Astrocyte of the hippocampus (primary cell): ENCODE measurements at places on chromosomes 1 and 21.

DNA sequence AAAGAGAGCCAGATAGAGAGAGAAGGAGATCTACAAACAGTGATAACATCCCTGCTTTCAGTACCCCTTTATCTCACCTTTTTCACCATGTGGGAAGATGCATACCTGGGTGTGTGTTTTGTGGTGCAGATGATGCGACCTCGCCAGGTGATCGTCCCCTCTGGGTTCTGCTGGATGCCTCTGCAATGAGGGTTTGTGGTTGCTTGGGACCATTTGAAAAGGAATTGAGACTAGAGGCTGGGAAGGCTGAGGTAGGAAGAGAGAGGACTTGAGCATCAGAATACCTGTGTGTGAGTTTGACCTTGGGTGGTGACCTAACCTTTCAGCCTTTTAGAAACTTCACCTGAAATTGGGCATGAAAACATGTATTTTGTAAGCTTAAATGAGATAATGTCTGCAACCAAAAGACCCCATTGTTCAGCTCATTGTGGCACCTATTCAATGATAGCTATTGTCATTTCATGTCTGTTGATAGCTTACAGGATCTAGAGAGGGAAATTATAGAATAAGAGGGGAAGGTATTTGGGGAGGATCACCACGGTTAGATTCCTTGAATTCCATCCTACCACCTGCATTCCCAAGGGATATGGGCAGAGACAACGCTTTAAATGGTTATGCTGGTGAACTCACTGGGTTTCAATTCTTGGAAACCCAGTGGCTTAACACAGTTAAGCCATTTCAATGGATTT is 125.7 kb downstream of the IGSF21 start:
- DNase-seq: no peak

DNA sequence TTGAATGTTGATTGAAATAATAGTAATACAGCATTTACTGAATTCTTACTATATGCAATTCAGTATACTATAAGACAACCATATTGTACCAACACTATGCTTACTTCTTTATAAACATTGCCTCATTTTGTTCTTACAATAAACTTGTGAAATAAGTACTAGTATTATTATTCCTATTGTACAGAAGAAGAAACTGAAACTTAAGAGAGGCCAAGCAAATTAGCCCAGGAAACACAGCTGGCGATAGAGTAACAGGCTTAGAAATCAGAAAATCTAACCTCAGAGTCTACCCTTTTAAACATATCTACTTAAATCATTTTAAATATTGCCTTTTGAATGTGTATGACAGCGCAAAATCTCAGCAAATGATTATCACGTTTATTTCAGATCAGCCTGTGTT is 41.7 kb downstream of the FASLG start:
- DNase-seq: no peak

GRCh38 chr1:46458190-46458589 is 31.4 kb upstream of the DMBX1 start:
- no peak for DNase-seq

DNA sequence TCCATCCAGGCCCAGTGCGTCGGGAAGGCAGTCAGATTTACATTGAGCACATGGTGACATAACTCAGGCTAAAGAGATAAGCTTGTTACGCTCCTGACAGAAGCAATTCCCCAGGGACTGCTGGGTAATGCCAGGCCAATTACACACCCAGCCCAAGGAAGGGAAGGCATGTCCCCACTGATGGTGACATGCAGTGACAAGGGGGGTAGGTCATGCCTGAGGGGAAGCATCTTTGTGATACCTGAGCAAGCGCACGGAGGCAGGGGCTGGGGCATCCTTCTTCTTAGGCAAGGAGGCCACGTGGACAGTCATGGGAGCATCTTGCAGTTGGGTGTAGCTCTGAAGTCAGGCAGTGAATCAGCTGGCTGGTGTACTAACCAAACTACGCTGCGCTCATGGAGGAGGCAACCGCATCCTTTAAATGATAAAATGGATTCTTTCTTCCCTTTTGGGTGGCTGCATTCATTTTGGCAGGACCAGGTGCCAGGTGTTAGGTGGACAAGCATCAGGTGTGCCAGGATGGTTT is 39.6 kb upstream of the GRIK3 start:
- DNase-seq: no peak

DNA sequence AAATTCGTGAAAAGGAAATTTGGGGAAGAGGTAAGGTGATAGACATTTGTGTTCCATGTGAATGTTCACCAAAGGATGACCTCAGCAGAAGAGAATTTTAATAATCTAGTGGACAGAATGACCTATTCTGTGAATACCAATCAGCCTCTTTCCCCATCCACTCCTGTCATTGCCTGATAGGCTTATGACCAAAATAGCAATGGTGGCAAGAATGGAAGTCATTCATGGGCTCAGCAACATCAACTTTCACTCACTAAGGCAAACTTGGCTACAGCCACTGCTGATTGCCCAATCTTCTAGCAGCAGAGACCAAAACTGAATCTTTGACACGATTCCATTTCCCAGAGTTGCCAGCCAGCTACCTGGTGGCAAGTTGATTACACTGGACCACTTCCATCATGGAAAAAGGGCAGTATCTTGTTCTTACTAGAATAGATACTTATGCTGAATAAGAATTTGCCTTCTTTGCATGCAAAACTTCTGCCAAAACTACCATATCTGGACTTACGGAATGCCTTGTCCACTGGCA is 348.7 kb upstream of the PBX1 start:
- DNase-seq: no peak

DNA sequence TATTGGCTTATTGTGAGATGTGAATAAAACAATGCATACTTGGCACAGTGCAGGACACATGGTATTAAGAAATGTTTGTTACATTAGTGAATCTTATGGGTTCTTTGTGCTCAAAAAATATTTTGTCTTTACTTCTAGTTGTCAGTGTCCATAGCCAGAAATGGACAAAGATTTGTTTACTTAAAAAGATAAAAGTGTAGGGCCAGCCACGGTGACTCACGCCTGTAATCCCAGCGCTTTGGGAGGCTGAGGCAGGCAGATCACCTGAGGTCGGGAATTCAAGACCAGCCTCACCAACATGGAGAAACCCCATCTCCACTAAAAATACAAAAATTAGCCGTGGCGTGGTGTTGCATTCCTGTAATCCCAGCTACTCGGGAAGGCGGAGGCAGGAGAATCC is 654.6 kb upstream of the NEGR1 start:
- DNase-seq: no peak

GRCh38 chr1:61244114-61244513 is 161.8 kb downstream of the NFIA start:
- DNase-seq: peak; percentile 92

GRCh38 chr21:42853621-42854020 is 25.7 kb downstream of the WDR4 start:
- DNase-seq: no peak

DNA sequence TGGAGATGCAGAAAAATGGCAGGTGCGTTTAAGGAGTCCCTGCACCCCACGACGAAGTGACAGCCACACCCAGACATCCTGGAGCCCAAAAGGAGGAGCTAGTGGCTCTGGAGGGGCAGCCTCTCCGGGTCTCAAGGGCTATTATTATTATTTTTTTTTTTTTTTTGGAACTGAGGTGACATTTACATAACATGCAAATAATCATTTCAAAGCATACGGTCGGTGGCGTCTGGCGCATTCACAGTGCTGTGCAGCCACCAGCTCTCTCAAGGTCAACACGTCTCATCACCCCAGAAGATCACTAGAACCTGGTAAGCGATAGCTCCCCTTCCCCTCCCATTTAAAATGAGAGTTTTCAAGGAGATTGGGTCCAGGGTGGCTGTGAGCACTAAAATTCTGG is 67.5 kb upstream of the PDE9A start:
- DNase-seq: no peak

DNA sequence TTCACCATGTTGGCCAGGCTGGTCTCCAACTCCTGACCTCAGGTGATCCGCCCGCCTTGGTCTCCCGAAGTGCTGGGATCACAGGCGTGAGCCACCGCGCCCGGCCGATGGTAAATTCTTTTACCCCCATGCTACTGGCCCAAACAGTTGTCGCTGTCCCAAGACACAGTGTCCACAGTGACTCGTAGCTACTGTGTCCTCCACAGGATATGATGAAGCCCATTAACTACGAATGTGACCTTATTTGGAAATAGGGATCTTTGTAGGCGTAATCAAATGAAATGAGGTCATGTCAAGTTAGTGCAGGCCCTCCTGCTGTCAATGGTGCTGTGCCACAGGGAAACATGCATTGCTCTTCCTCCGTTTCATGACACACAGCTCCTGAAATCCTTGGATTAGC is 8.5 kb downstream of the FNDC10 start:
- DNase-seq: no peak

GRCh38 chr21:43370091-43370658 is 56.8 kb downstream of the SIK1 start:
- peak; percentile 47 for DNase-seq

DNA sequence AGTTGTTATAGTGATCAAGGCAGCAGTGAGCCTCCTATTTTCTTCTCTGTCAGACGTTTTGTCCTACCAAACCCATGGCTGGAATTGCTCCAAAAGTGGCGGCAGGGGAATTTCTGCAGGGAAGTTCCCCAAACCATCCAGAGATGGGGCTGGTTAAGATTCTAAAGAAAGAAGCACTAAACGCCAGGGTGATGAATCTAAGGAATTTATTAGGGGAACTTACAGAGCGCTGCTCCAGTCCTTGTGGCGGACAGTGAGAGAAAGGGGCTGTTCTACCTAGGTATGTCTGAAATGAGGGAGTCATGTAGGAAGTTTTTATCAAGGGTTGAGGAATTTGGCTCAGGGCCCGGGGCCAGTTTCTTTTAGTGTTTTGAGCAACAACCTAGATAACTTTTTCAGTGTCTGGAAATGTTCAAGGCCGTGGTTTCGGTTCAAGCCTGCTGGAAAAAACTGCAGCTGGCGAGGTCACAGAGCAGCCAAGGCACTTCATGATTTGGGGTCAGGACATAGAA is 222.4 kb upstream of the B3GALT2 start:
- peak; percentile 96 for DNase-seq

- DNase-seq: no peak
Observed at GRCh38 chr1:215672482-215672881, 105.4 kb downstream of the KCTD3 start.

GRCh38 chr1:36206323-36206858 is 17.9 kb upstream of the THRAP3 start:
- DNase-seq: no peak

- DNase-seq: no peak
Observed at GRCh38 chr1:151718666-151719065, 2.1 kb upstream of the CELF3 start.

DNA sequence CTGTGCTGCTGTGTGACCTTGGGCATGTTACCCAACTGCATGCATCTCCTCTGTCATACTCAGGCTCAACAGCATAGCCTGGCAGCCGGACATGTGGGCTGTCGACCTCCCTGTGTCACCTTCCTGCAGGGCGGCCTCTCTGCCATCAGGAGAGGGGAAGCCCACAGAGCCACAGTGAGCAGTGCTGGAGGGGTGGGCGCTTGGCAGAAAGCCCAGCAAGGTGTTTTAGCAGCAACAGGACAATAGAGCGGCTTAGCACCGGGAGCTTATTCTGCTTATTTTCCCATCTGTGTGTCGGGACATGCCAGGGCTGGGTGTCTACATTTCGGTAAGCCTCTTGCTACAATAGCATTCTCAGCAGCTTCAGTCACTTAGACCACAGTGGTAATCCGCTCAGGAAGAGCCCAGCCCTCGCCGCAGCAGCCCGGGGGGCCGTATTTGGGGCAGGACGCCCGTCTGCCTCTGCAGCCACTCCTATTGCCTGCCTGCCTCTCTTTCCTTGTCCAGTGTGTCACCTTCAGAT is 22.8 kb upstream of the CDK18 start:
- DNase-seq: peak; percentile 84

GRCh38 chr1:172754609-172755008 is 95.7 kb downstream of the FASLG start:
- no peak for DNase-seq

GRCh38 chr1:150829751-150830150 is 21.7 kb upstream of the CTSK start:
- DNase-seq: no peak

GRCh38 chr1:181324797-181325616 is 158.3 kb upstream of the CACNA1E start:
- no peak for DNase-seq

DNA sequence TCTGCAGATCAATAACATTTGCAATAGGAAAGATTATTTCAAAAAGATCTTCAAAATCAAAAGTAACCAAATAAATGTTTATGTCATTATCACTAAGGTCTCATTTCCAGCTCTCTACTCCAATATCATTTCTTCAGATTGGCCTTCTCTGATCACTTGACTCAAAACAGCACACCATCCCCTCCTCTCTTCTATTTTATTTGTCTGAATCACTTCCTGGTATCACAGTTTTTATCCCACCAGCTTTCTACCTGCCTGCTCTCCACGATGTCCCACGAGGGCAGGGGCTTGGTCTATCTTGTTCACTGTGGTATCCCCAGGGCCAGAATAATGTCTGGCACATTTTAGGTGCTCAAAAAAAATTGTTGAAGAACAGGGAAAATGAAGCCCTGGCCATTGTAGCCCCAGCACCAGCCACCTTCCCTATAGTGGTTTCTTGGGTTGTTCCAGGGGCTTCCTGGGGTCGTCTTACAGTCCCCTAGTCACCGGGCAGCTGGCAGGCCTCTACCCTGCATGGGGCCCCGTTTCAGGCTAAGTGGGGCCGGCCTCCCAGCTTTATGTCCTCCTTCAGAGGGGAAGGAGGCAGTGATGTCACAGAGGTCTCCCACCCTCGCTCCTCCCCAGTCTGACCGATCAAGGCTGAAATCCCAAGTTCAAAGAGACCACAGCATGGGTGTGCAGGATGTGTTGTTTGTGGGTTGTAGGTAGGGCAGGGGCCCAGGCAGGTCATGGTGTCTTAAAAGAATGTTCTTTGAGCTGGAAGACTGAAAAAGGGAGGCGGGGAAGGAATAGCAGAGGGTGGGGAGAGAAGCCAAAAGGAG is 3.5 kb upstream of the PADI1 start:
- DNase-seq: peak; percentile 46

DNA sequence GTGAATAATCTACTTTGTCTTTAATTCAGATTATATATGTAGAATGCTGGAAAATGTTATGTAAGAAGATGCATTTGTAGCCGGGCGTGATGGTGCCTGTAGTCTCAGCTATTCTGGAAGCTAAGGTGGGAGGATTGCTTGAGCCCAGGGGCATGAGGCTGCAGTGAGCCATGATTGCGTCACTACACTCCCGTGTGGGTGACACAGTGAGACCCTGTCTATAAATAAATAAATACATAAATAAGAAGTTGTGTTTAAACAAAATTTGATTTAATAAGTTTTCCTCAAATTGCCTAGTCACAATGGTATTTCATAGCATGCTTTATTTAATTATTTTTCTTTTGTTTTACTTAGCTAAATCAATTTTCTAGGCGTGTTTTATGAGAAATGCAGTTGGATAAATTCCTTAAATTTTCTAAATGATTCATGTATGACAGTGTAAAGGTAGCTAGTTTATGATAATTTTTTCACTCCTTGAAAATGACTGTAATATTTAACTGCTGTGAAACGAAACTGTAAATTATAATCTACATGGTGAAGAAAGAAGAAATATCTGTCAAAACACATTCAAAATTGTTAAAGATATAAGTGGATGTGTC is 232.6 kb downstream of the SRGAP2C start:
- DNase-seq: peak; percentile 2

- no peak for DNase-seq
Observed at GRCh38 chr21:33171616-33172169, 58.0 kb upstream of the IFNAR2 start.

- no peak for DNase-seq
Observed at GRCh38 chr1:231240531-231240882, 505 bp upstream of the GNPAT start.

- no peak for DNase-seq
Observed at GRCh38 chr21:43207868-43208267, 39.1 kb downstream of the CRYAA start.
